ENCODE measurements at places on chromosomes 16 and 17.

DNA sequence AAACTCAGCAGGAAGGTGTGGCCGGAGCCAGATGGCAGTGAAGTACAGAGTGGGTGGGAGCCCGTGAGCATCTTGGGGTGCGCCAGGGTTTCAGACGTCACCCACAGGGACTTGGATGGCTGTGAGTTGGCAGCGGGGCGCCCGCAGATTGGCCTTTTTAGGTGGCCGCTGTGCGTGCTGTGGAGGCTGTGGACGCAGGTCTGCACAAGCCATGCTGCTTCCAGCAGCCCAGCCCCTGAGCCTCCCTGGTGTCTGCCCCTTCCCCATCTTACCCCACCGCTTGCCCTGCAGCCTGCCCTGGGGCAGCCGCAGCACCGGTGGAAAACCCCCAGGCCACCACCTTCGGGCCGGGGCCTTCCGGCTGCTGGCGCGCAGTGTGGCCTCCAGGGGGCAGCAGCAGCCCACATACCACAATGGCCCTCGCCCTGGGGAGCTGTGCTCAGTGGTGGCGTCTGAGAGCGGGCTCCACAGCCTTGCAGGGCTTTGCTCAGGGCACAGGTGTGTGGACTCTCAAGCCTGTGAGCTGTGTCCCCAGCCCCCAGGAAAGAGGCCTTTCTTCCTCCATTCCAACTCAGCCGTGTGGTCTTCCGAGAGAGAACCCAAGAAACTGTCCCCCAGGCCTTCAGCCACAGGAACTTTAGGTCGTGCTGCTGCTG, 11.8 kb downstream of the ENDOV start:
- peak; percentile 91 for DNase-seq

DNA sequence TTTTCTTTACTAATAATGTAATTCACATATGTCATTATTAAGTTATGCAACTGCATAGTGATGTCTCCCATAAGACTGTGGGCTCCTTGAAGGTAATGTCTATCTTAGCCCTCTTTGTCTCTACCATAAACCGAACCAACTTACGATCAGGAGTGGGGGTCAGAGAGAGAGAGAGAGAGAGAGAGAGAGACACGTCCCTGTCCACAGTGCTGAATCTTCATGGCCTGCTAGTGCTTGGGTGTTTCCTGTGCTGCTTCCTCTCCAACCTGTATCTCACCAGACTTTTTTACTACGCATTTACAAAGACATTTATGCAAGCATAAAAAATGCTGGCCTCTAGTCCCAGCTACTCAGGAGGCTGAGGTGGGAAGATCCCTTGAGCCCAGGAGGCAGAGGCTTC, 52.2 kb upstream of the HAPSTR1 start:
- peak; percentile 19 for DNase-seq

- DNase-seq = peak; percentile 29
These were observed 12.2 kb upstream of the OSGIN1 start for GRCh38 chr16:83940630-83941378.

DNA sequence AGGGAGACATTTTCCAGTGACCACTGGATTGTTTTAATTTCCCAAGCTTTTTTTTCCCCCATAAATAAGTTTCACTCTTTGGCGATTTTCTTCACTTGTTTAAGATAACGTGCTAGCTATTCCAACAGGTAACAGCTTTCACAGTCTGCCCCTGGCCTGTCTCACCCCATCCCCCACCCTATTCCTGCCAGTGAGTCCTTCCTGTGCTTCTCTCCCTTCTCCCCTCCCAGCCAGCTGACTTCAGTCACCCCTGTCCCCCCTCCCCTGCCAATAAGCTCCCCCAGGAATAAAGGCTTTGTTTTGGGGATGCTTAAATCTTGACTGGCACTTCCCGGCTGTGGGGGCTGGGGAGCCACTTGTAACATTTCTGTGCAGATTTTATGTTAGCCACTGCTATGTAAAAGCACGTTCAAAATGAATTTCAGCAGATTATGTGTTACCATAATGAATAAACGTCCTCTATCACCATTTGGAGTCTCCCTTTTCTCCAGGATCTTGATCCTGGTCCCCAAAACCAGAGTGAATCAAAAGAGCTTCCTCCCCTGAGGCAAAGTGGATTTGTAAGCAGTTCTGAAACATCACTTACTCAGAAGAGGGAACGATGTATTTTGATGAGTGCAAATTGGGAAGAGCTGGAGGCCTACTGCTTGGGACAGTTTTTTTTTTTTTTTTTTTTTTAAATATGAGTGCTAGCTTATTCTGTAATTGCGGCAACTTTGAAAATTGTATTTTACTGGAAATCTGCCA, 58.2 kb downstream of the IGF2BP1 start:
- DNase-seq = no peak

GRCh38 chr17:63136369-63137012, 170.5 kb downstream of the TANC2 start:
- no peak for DNase-seq

DNA sequence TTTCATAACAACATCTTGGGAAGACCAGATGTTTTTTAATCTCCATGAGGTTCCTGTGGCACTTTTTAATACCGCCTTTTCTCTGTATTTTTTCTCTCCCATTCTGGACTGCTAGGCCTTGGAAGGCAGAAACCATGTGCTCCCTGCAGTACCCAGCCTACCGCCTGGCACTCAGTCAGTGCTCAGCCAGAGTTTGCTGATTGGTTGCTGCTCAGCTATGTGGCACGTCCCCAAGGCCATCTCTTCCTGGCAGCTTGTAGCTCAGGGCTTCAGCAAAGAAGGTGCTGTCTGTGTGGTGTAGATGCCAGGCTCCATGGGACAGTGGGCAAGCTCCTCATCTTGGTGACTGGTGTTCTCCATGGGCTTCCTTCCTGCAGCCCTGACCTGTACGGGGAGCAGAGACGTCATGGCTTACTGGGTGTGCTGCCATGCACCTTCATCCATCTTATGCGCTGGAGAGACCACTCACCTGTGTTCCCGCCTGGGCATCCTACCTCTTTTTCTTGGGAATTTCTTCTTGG, 86.7 kb downstream of the CLEC16A start:
- DNase-seq = no peak

- DNase-seq = no peak
These were observed 1.3 kb upstream of the PDK2 start for GRCh38 chr17:50093807-50094206.

- no peak for DNase-seq
These were observed 188.0 kb downstream of the ENGASE start for GRCh38 chr17:79262624-79263023.

Measured in eye (tissue), 1 donor.